ENCODE measurements at places on chromosomes 1 and 21. TPM values are rescaled to one million over a fixed set of nuclear protein-coding genes. Genes with fewer than 3 reads are reported as not detected.
A peak's percentile ranks its signal among the peaks of the same experiment; 100 is the strongest.

The TMEM61 gene
- 1.3 TPM for polyA plus RNA-seq

- no peak for DNase-seq
These were observed 5.2 kb upstream of the FNBP1L start for GRCh38 chr1:93442741-93443140.

DNA sequence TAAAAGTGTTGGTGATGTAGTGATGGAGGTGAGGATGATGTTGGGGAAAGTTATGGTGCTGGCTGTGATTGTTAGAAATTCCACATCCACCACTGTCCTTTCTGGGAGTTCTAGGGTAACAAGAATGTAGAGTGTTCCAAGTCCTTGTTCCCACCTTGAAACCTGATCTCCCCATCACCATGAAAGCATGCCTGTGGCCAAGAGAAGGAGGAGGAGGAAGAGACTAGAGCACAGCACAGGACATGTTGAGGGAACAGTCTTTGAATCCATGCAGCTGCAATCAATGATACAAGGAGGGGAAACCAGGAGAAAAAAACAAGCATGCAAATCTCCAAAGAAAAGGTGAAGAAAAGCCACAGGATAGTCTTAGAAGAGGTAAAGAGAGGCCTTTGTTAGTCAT, 45.9 kb upstream of the ARTN start:
- no peak for DNase-seq

The NBPF20 gene
- polyA plus RNA-seq: 1.7 TPM

DNA sequence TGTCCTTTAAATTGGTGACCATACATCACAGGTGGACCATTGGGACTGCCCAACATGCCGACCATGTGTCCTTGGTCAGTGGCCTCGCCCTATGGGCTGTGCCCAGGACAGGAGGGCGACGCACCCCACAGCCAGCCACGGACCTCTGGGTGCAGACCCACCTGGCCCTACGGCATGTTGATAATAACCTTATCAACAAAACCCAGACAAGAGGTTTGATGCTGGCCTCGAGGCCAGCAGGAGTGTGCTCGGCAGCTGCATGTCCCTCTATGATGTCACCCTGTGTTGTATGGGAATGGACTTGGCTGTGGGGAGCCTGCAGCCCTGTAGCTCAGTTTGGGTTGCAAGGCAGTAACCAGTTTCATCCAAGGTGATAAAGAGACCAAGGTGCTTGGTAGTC, 32.1 kb downstream of the SLC37A1 start:
- no peak for DNase-seq

The SNX7 gene
- polyA plus RNA-seq: 47.8 TPM

The UHMK1 gene
- 32.6 TPM for polyA plus RNA-seq

The CD34 gene
- polyA plus RNA-seq: 123 TPM

GRCh38 chr1:34800214-34800613, 7.4 kb downstream of the GJA4 start:
- no peak for DNase-seq

The CFAP107 gene
- 0.89 TPM for polyA plus RNA-seq

GRCh38 chr1:64451440-64451839, 18.5 kb upstream of the CACHD1 start:
- no peak for DNase-seq

- no peak for DNase-seq
These were observed 38.6 kb upstream of the ADGRL4 start for GRCh38 chr1:79044974-79045650.

The ROR1 gene
- 38.2 TPM for polyA plus RNA-seq

The CCDC30 gene
- 16.1 TPM for polyA plus RNA-seq

The TLCD4 gene
- 7.9 TPM for polyA plus RNA-seq

The CNKSR1 gene
- polyA plus RNA-seq: 15.4 TPM

The MTARC2 gene
- 53.3 TPM for polyA plus RNA-seq

- no peak for DNase-seq
These were observed 8.3 kb downstream of the NT5C1A start for GRCh38 chr1:39663559-39663958.

DNA sequence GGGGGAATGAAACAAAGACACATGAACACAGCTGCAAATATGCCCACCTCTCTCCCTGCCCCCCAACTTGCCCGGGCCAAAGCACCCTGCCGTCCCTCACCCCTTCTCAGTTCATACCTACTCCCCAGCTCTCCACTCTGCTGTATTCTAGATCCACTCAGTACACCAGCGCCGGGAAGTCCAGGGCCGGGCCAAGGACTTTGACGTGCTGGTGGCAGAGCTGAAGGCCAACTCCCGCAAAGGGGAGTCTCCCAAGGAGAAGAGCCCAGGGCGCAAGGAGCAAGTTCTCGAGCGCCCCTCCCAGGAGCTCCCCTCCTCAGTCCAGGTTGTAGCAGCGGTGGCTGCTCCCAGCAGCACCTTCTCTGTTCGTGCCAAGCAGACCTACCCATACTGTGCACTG, 5.0 kb downstream of the ATXN7L2 start:
- no peak for DNase-seq

The ACOT7 gene
- polyA plus RNA-seq: 32.1 TPM

The VSIG8 gene
- 0.13 TPM for polyA plus RNA-seq

DNA sequence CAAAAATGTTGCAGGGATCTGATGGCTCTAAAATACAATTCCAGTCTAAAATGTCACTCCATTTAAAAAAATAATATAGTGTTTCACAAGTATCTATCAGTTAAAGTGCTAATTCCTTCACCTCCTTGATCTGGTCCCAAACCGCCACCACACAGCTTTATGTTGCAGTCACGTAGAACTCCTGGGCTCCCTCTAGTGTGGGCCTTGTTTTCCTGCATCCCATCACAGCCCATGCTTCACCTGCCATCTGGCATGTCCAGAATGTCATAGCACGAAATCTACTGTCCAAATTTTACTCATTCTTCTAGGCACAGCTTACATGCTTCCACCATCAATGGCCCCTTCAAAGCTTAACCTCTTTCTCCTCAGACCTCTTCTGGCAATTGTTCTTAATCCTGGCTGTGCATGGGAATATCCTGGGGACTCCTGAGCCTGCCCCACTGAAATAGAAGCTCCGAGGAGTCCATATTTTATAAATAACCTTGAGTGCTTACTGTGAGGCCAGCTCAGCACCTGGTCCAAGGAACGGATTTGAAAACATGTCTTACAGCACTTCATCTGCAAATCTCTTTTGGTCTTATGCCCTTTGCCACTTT, 15.5 kb downstream of the FYB2 start:
- no peak for DNase-seq

The HMGN1 gene
- 640 TPM for polyA plus RNA-seq

DNA sequence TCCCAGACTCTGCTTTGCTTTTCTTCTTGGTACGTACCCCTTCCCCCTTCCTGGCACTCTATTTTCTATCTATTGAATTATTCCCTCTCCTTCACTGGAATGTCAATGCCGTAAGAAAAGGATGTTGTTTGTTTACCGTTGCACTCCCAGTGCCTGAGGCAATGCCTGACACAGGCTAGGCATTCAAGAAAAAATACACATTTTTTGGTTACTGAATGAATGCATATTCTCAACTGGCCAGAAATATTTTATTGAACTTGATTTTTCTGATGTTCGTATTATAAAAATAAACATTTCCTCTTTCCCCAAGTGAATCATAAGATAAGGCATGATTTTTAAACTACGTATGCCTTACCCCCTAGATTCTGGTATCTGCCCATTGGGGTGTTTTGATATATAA, 41.2 kb downstream of the GNG12 start:
- no peak for DNase-seq

The CCDC27 gene
- polyA plus RNA-seq: 0.22 TPM

The ACP6 gene
- 27.4 TPM for polyA plus RNA-seq

GRCh38 chr1:201122321-201122957, 4.5 kb downstream of the ASCL5 start:
- DNase-seq: no peak

GRCh38 chr21:16554503-16554902, 824.7 kb downstream of the USP25 start:
- no peak for DNase-seq

The HMGCL gene
- 73.7 TPM for polyA plus RNA-seq

DNA sequence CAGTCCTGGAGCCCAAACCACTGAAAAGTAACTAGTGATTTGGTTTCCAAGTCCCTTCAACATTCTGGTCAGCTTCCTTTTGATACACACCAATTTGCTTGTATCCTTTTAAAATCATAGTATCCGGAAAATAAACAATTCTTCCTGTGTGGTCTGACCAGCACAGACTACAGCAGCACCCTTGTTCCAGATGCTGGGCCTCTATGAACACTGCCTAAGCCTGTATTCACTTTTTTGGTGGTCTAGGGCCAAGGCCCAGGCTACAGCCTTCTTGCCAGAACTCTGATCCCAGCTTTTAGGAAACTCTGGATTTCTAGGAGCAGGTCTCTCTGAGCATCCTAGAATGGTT, 801 bp upstream of the DDAH1 start:
- DNase-seq: no peak

DNA sequence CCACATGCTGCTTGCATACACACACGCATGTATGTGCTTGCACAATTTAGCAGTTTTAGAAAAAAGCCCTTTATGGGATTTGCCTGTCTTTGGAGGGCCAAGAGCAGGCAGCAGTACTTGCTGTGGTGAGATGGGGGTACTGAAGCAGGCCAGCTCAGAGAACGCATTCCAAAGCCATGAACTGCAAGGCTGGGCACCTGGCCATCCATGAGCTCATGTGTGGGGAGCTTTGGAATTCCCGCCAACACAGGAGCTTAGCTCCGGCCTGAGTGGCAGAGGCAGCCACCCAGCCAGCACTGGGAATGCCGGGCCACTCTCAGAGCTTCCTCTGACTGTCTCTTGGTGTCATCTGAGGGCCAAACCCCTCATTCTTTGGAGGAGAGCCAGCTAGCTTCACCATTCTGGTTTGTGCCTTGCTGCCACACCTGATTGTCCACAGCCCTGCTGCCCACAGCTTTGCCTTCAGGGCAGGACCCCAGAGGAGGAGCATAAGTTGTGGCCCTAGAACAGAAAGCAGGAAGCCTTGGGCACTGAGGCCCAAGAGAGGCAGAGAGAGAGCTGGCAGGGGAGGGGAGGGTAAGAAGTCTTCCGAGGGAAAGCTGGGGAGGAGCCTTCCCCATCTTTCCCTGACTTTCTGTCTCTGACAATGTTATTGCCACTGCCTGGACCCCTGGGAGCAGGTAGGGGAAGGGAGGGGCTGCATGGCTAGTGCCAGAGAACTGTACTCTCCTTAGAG, 92.1 kb upstream of the POU3F1 start:
- peak; percentile 60 for DNase-seq

GRCh38 chr1:148294116-148294807, 142.2 kb upstream of the NBPF11 start:
- DNase-seq: no peak

The ATXN7L2 gene
- 9.0 TPM for polyA plus RNA-seq

DNA sequence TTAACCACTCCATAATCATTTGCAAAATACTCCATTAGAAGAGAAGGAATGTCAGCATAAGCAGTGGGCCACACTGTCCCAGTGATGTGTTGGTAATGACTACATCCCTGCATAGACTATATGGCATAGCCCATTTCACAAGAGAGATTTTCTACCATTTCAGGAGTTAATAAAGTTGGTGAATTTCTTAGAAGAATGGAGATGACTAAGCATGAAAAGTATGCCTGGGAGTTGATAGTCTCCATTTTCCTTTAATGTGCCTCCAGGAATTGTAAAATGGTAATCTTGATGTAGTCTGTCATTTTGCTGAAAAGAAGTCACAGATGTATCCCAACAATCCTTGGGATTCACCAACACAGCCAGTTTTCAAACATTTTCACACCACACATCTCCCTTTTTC, 608.8 kb upstream of the CHRM3 start:
- DNase-seq: no peak

DNA sequence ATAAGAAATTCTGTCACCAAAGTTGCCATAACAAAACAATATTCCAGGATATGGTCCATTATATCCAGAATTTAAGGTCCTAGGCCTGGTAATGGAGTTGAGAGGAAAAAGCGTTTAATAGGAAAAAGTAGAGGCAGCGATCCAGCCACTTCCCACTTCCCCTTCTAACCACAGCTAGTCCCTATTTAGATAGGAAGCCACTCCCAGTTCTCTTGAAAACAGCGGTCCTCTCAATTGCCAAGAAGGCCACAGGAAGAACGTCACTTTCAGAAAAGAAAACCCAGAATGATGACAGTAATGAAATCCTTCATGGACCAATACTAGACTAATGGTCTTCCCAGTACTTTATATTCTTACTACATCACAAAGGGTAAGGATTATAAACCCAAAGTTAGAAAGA, 38.6 kb downstream of the ABL2 start:
- DNase-seq: no peak

GRCh38 chr1:175725684-175726083, 17.7 kb downstream of the TNR start:
- peak; percentile 53 for DNase-seq

The LCE1A gene
- not detected for polyA plus RNA-seq

The KRTAP19-3 gene
- not detected for polyA plus RNA-seq

DNA sequence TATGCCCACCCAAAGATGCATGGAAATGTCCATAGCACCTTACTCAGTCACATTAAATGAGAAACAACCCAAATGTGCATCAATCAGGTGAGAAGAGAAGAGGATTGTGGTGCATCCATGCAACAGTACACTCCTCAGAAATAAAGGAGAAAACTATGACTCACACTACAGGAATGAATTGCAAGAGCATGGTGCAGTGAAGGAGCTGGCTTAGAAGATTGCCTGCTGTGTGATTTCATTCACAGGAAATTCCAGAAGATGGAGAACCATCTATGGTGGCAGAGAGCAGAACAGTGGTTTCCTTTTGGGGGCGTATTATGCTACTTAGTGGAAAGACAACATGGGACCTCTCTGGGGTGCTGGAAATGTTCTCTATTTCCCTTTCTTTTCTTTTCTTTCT, 278.6 kb upstream of the AJAP1 start:
- no peak for DNase-seq

The UBXN10 gene
- polyA plus RNA-seq: 6.3 TPM

DNA sequence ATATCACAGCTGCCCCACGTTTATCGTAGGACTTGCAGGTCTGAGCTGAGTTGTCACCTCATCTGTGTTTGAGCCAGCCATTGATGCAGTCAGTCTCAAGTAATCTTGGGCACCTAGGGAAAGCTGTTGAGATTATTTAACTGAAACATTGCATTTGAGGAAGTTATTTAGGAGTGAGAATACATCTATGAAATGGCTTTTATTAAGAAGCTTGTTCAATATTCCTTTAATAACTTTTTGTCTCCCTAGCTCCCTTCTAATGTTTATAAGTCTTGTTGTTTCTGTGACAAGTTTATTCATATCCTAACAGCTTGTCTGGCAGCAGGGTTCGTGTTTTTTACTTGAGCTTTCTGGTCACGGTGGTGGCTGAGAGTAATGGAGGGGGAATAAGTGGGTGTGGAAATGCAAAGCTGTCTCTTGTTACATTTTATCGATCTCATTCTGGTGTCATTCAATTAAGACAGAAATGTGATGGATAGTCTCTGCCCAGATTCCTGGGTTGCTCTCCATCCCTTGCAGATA, 555.9 kb downstream of the USP25 start:
- DNase-seq: no peak

The GRHL3 gene
- polyA plus RNA-seq: 6.7 TPM

The GNG5 gene
- 200 TPM for polyA plus RNA-seq

All from right renal pelvis (tissue), 4 donors.